ENCODE measurements at places on chromosomes 2 and 18.

DNA sequence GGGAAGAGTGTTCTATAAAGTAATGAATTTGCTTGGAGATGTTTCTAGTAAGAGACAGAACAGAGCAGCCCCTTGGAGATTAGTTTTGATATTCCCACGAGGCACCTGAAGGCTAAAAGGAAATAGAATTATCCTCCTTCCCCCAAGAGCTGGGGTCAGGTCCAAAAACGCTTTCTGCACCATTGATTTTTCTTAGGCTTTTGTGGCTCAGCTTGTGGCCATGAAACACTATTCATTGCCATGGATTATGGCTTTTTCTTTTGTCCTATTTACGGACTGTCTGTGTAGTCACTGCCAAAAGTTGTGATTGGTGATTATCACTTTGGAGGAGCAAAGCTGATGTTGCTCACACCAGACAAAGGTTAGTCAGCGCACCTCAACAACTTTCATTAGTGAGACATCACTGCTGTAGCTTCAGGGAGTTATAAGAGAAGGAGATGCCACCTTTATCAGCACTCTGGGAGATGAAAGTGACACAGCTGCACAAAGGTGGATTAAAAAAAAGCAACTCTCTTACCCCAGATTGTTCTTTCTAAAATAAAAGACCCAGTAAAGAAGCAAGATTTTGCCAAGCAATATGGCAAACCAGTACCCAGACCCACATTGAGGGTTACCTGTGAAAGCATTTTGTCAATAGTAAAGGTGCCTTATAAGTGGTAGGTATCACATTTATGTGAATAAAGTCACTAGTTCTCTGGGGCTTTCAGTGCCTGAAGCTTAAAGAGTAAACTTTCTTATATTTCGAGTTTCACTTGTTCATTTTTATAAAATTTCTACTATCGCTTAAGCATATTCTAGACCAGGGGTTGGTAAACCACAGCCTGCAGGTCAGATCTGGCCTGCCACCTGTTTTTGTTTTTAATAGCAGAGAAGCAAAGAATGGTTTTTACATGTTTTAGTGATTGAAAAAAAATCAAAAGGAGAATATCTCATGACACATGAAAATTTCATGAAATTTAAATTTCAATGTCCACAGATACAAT, 10.6 kb downstream of the CXCR4 start:
- DNase-seq: no peak

DNA sequence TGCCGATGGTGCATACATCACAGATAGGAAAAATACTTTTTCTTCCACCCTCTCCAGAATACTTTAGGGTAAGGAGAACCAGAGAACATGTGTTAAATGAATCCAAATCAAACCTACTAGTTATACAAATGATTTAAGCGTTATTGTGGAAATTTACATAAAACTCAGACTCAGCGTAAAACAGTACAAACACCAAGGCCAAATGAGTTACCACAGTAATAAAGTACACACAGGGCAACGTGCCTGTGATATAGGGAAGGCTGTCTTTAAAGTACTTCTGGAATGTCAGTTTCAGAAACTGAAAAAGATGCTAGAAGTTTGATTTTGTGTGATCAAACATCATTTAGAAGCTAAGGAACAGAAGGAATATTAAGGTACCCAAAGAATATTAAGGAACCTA, 46.9 kb downstream of the PTPRM start:
- no peak for DNase-seq

GRCh38 chr2:239190361-239190760, 210.5 kb downstream of the HDAC4 start:
- peak; percentile 14 for DNase-seq

DNA sequence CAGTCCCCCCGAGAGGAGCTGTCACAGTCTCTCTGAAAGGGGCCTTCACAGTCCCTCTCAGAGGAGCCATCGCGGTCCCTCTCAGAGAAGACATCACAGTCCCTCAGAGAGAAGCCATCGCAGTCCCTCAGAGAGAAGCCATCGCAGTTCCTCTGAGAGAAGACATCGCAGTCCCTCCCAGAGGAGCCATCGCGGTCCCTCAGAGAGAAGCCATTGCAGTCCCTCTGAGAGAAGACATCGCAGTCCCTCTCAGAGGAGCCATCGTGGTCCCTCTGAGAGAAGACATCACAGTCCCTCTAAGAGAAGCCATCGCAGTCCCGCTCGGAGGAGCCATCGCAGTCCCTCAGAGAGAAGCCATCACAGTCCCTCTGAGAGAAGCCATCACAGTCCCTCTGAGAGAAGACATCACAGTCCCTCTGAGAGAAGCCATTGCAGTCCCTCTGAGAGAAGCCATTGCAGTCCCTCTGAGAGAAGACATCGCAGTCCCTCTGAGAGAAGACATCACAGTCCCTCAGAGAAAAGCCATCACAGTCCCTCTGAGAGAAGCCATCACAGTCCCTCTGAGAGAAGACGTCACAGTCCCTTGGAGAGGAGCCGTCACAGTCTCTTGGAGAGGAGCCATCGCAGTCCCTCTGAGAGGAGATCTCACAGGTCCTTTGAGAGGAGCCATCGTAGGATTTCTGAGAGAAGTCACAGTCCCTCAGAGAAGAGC, 1.3 kb upstream of the ZNF512 start:
- DNase-seq: no peak

GRCh38 chr2:168336786-168337388, 89.5 kb upstream of the STK39 start:
- DNase-seq: peak; percentile 37

- DNase-seq: no peak
Measured at GRCh38 chr18:54528942-54529376, 62.1 kb upstream of the DYNAP start.

DNA sequence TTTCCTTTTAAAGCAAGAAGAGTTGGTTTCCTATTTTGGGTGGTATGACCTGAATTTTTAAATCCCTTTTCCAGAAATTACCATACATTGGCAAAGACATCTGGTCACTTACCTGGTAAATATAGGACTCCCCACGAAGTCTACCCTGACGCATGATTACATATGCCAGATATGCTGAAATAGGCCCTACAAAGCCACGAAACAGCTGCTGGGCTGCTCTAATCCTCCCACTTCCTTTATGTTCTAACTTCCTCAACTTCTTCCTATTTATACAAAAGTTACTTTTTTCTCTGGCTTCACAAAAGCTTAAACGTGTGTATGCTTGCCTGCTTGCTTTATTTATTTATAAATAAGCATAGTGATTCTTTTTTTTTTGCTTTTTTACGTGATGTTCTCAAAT, 186.0 kb upstream of the EPHA4 start:
- no peak for DNase-seq

DNA sequence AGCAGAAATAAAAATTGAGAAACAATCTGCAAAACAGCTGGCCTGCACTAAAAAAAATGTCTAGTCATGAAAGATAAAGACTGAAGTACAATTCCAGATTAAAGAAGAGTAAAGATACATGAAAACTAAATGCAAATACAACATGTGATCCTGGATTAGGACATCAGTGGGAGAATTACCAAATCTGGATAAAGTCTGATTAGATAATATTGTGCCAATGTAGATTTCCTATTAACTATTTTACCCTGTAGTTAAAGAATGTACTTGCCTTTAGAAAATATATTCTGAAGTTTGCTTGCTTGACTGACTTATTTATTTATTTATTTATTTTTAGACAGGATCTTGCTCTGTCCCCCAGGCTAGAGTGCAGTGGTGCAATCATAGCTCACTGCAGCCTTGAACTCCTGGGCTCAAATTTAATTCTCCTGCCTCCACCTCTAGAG, 58.7 kb downstream of the ASXL2 start:
- DNase-seq: no peak

DNA sequence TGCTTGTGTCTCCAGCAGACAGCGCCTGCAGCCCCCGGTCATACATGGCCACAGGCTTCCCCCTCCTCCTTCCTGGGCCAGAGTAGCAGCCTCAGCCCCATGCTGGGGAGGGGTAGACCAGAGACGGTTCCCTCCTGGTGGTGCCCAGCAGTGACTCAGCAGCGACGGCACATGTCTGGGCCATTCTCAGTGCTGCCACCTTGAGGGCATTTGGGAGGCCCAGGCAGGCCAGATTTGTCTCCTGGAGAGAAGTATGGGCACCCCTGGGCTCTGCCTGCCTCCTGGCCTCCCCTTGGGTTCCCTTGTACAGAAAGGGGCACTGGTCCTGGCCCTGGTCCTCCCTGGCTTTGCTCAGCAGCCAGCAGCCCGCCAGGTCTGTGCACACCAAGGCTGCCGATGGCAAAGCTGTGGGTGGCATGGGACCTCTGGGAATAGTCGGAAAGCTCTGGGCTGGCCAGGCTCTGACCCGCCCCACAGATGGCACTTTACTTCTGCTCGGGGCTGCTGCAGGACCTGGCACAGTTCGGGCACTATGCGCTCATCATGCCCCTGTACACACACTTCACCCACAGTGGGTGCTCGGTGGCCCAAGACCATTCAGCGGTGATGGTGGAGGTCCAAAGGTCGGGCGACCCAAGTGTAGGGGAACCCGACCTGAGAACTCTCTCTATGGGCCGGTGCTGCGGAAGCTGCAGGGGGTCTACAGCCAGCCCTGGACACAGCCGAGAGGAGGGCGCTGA, 11.4 kb upstream of the ALPI start:
- no peak for DNase-seq

- no peak for DNase-seq
Measured at GRCh38 chr2:143078104-143078503, 51.1 kb upstream of the ARHGAP15 start.

GRCh38 chr2:196336715-196337114, 165.3 kb upstream of the STK17B start:
- DNase-seq: no peak

DNA sequence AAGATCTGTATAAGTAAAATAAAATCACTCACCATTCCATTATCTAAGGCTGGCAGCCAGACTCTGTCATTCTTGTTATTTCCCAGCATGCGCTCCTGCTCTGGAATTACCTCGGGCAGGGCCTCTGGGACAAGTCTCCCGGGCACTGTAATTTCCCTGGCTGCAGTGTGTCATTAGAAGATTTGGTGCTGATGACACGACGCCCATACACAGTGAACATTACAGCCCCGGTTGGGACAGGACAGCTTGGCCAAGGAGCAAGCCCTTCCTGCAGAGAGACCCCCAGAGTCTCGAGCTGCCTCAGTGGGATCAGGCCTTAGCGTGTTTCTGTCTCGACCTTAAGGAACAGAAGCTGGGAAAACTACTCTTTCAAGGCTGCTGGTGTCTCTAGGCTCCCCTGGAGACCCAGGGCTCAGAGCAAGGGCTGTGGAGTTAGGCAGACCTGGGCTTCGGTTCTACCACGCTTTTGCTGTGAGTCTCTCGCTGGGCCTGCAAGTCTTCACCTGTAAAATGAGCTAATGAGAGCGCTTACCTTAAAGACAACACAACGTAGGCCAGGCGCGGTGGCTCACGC, 39.7 kb downstream of the SMAD7 start:
- DNase-seq: no peak

DNA sequence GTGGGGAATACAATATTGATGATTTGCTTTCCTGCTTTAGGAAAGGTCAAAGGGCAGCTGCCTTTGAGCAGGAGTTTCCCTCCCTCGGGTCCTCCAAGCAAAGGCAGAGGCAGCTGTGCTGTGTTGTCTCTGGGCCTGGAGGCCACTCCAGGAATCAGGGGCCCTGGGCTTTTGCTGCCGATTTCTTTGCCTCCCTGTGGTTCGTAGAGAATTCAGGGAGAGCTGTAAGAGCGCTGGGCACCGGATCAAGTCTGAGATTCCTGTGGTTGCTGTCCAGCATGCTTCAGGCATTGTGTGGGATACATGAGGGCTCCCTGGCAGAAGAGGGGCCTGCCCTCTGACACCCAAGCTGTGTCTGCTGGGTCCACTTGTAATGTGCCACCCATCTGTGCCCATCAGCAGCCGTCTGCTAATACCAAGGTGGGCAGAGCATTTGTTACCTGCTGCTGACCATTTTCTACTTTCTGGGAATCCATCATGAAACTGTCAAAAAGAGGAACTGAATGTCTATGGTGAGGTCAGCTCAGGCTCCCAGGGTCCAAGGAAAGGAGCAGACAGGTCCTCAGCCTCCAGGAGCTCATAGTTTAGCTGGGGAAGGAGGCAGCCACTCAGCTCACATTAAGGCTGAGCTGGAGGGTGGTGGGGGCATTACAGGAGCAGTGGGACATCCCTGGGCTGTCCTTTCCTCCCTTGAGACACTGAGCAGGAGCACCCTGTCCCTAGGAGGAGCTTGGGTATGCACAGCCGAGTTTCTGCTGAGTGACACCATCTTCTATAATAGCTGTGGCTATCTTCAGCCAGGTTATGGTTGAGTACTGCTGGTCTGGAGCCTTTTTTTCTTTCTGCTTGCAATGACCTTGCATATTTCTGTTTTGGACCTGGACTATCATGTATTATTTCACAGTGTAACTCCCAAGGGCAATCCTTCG, 68.5 kb downstream of the CTIF start:
- DNase-seq: peak; percentile 71

GRCh38 chr18:46407486-46408166, 249.4 kb downstream of the LOXHD1 start:
- DNase-seq: peak; percentile 52

GRCh38 chr2:191714925-191715324, 37.0 kb downstream of the NABP1 start:
- DNase-seq: no peak

DNA sequence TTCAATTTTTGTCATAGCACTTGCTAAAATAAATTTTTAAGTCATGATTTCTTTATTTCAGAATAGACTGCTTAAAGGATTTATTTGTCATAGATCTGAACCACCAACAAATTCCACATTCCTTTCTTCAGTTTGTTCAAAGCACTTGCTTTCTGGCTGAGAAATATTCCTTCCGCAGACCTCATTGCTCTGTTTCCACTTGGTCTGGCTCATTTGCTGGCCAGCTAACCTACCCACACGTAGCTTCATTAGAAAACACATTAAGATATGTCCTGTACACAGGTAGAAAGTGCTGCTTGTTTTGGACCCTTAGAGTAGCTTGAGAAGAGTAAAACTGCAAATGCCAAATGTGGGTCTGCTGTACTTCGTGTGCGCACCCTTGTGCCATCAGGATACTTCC, 166.7 kb upstream of the EPAS1 start:
- no peak for DNase-seq

- no peak for DNase-seq
Measured at GRCh38 chr2:126703311-126703710, 47.4 kb downstream of the GYPC start.

- DNase-seq: no peak
Measured at GRCh38 chr18:45232061-45232460, 383.2 kb upstream of the SLC14A2 start.

GRCh38 chr2:241390301-241391206, 34.5 kb downstream of the FARP2 start:
- no peak for DNase-seq

DNA sequence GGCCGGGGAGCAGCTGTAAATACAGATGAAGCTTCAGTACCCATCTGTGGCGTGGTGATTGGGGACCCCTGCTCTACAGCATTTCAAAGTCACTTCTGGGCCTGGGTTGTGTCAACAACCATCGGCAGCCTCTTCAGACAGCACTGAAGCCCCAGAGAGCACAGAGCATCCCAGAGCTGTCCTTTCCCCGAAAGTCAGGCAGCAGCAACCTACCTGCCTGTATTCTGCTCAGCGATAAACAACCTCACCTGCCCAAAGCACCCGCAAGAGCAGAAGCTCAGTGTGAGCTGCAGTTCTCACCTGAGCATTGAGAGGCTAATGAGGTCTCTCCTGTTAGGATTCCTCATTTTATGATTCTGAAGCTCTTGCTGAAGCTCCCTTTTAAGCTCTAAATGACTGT, 19.3 kb downstream of the TRABD2A start:
- no peak for DNase-seq
